ENCODE measurements at places on chromosomes 1 and 21. TPM values are rescaled to one million over a fixed set of nuclear protein-coding genes. Genes with fewer than 3 reads are reported as not detected.

- DNase-seq: no peak
Observed at GRCh38 chr1:65985393-65986066, 192.8 kb downstream of the PDE4B start.

- no peak for DNase-seq
Observed at GRCh38 chr1:63101336-63101735, 221.0 kb upstream of the FOXD3 start.

The DDAH1 gene
- 137 TPM for polyA plus RNA-seq

GRCh38 chr1:207024202-207025145 is 8.1 kb downstream of the C1orf116 start:
- no peak for DNase-seq

Data from left renal pelvis (tissue), 4 donors.